ENCODE measurements at places on chromosomes 3 and 15.

DNA sequence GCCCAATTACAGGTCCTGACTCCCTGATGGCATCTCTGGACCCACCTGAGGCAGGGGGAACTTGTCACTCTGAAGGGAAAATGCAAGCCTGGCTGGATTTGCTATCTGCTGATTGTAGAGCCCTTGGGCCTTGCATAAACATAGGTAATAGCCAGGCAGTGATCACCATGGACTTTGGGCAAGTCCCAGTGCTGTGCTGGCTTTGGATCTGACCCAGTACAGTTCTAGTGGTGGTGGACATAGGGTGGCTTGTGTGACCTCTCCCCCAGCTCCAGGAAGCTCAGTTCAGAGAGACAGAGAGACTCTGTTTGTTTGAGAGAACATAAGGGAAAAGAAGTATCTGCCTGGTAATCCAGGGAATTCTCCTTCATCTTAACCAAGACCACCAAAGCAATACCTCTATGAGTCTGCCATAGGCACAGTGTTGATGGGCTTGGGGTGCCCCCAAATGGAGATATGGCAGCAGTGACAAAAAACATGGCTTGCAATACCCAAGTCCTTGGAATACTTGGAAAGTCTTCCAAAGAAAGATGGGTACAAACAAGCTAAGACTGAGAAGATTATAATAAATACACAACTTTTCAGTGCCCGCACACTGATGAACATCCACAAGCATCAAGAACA, 348.5 kb downstream of the PYDC2 start:
- DNase-seq, result no peak

DNA sequence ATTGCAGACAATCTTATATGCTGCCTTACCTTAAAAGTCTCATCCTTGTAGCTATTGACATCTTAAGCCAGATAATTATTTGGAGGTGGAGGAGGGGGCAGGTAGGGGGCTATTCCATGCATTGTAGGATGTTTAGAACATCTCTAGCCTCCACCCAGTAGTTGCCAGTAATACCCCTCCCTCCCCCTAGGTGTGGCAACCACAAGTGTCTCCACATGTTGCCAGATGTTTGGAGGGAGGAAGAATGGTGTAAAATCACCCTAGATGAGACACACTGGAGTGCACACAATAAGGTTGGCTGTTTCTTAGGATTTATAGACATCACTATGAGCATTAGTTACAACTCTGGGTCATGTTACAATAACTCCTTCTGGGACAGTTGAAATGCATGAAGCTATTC, 27.4 kb downstream of the GORASP1 start:
- DNase-seq, result no peak

DNA sequence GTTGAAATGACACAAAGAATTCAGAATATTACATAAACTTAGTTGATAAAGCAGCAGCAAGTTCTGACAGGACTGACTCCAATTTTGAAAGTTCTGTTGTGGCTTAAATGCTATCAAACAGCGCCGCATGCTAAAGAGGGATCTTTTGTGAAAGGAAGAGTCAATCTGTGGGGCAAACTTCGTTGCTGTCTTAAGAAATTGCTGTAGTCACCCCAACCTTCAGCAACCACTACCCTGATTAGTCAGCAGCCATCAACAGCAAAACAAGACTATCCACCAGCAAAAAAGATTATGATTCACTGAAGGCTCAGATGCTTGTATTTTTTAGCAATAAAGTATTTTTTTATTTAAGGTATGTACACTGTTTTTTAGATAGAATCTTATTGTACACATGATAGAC, 14.2 kb downstream of the CRBN start:
- no peak for DNase-seq

- DNase-seq, result no peak
These were observed 5.2 kb downstream of the GLCE start for GRCh38 chr15:69165637-69166025.

GRCh38 chr3:10852066-10852808, 36.2 kb downstream of the SLC6A11 start:
- DNase-seq, result no peak

- DNase-seq, result no peak
These were observed 50.6 kb downstream of the IQSEC1 start for GRCh38 chr3:13022348-13023234.

- no peak for DNase-seq
These were observed 38.3 kb upstream of the AADAC start for GRCh38 chr3:151775314-151776258.

DNA sequence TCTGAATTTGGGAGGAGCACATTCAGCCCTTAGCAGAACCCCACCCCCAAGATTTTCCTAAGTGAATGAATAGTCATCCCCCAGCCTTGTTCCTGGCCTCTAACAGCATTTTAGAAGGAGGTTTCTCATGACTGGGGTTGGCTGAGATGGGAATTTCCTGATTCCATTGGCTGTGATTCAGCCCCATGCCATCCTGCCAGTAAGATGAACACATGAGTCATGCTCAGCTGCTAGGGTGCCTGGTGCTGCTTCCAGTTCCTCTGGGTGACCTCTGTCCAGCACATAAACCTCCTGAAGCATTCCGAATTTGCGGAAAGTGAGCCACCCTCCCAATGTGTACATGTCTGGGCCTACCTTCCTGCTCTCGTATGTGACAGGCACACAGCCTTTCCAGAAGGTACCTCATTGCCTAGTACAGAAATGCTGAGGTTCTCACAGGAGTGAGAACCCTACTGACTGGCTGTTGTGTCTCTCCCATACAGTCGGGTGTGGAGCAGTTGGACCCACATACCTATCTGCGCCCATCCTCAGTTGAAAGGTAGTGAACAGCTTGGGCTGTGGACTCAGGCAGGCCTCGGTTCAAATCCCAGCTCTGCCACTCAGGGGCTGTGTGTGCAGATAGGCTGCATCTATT, 91.7 kb downstream of the APBA2 start:
- DNase-seq, result no peak

DNA sequence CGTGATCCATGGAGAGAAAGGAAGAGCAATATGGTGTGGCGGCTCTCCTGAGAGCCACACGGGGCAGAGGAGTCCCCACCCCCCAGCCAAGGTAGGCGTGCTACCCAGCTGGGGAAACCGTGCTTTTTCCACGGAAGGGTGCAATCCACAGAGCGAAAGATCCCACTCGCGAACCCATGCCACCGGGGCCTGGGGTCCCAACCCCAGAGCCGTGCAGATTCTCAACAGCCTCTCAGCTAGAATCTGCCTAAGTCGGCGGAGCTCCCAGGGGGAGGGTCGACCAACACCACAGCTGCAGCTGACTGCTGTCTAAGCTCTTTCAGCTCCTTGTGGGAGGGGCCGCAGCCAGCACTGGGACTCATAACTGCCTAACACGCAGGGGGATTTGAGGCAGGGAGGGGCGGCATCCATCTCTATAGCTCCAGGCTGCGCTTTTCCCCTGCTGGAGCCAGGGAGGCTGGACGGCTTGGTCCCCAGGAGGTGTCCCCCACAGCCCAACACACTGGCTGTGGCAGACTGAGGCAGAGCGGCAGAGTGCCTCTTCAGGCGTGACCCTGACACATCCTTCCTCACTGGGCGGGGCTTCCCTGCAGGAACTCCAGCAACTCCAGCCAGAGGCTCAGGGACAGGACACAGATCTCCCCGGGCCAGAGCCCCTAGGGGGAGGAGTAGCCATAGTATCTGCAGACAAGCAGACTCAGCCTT, 107.6 kb upstream of the ZBTB20 start:
- no peak for DNase-seq

DNA sequence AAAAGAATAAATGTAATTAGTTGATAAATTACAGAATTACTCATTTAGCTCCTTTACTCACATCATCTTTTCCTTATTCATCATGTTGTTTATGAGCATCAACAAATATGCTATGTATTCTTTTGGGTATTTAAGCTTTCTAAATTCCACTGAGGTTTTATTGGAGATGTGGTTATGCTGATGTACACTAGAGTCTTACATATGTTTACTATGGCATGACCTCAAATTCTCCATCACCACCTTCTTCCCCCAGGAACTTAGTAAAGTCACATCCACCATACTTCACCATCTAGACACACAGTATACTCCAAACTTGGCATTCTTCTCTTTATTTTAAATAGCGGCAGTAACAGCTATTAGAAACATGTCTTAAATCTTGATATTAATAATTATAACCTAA, 74.1 kb upstream of the MELTF start:
- no peak for DNase-seq

GRCh38 chr3:141108039-141108438, 56.9 kb downstream of the SPSB4 start:
- DNase-seq, result no peak

DNA sequence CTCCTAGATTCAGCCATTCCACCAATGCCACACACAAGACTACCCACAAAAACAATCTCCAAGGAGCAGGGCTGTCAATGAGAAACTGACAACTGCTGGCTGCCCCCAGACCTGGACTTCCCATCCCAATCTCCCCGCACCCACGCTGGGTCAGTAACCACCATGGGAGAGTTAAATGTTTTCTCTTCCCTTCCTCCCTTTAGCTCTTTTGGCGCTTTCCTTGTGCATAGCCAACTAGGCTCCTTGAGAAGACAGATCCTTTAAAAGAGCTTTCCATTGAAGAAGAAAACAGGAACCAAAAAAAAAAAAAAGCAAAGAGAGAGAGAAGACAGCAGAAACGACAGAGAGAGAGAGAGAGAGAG, 8.3 kb downstream of the BCL6 start:
- no peak for DNase-seq

DNA sequence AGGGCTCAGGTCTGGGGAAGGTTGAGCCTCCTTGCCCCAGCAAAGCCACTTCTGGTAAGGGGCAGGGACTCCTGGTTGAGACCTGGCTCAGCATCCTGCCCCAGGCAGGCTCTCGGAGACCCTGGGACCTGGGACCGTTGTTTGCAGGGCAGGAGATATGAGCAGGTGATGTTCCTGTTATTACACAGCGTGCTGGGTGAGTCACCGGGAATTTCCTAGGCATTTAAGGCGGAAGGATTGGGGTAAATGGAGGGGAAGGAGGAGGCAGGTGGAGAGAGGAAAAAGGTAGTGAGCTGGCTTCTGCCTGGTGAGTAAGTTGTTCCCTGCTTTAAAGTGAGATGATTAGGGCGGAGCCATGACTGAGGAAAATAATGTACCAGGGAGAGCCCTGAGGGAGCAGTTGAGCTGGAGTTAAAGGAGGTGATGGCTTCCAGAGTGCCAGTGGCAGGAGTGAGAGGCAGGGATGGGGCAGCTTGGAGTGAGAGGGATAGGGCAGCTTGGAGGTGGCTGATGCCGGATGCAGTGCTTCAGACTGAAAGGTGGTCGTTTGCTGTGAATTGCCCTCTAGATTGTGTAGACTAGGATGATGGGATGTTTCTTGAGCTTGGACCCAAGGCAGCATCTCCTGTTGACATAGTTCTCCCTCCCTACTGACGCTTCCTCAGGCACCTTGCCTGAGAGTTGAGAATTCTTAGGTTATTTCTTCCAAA, 79.4 kb downstream of the AAGAB start:
- DNase-seq, result no peak

GRCh38 chr15:34248190-34248589, 23.4 kb downstream of the EMC4 start:
- no peak for DNase-seq

DNA sequence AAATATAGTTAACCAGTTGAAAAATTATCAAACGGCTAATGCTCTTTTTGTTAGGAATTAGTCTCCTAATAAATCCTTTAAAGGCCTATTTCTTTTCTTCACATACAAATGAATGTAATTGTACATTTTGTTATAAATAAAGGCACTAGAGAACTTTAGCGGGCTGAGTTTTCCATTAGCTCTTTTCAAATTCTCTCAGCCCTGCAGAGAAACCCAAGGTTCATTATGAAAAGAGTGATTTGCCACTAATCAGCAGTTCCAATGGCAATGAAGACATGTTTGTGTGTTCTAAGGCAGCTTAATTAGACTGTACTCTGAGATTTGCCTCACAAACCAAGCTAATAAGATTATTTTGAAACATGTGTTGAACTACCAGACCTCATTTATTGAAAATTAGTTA, 64.6 kb upstream of the P2RY1 start:
- DNase-seq, result no peak

DNA sequence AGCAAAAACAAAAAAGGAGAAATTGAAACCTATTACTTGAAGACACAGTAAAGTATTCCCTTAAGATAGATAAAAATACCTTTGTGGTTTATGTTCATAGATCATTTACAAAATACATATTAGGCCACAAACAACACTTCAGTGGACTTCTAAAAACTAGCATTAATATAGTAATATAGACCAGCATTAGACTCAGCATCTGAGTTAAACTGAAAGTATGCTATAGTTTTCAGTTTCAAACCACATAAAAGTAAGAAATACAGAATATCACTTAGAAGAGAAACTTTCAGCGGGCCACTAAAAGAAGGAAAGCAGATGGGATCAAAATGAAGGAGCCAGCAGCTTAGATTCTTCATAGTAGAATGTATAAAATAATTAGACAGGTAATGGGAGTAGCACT, 86.6 kb downstream of the MSL2 start:
- no peak for DNase-seq

DNA sequence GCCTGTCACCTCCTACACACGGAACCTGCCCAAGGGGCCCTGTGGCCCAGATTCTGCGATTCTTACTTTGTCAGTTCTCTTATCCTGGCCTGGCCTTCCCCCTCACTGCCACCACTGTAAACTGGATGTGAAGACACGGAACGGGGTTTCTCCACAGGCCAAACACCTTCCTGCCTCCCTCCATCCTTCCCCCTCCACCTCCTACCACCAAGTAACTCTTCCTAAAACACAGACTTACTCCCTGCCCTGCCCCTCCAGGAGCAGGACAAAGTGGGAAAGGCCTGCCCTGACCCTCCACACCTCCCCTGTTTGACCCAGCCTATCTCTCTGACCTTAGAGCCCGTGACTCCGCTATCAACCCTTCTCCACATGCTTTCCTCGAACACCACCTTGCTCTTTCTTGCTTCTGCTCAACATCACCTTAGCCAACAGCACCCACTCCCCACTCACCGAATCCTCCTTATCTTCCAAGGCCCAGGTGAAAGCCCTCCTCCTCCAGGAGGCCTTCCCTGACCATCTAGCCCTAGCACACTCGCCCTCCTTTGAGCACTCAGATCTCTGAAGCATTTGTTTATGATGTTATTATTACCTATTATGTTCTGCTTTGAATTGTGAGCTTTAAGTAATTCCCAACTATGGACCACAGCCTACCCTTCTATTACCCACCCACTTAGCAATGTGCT, 7.6 kb downstream of the CA12 start:
- no peak for DNase-seq

- DNase-seq, result no peak
These were observed 234.3 kb downstream of the SHOX2 start for GRCh38 chr3:157871838-157872460.

GRCh38 chr3:195751560-195751959, 30.8 kb downstream of the MUC20 start:
- DNase-seq, result no peak

DNA sequence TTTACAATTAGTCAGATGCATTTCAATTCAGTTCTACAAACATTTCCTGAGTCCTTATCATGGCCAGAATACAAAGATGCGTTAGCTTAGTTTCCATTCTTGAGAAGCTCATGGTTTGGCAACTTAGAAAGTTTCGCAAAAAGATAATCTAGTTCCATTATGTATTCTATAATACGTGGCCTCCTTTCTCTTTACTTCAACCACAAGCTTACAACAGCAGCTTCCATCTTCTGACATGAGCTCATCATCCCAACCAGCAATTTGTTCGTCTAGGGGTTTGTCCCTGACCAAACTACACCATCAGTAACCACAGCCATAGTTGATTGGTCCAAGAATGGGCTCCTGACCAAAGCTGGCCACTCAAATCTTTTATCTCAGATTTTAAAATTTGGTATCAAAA, 267.6 kb upstream of the TBC1D5 start:
- no peak for DNase-seq

All from CD4-positive, alpha-beta T cell treated with Interleukin-6 at 100 ng/mL for 8 hours (primary cell).